ENCODE measurements at places on chromosomes 11 and 22.

DNA sequence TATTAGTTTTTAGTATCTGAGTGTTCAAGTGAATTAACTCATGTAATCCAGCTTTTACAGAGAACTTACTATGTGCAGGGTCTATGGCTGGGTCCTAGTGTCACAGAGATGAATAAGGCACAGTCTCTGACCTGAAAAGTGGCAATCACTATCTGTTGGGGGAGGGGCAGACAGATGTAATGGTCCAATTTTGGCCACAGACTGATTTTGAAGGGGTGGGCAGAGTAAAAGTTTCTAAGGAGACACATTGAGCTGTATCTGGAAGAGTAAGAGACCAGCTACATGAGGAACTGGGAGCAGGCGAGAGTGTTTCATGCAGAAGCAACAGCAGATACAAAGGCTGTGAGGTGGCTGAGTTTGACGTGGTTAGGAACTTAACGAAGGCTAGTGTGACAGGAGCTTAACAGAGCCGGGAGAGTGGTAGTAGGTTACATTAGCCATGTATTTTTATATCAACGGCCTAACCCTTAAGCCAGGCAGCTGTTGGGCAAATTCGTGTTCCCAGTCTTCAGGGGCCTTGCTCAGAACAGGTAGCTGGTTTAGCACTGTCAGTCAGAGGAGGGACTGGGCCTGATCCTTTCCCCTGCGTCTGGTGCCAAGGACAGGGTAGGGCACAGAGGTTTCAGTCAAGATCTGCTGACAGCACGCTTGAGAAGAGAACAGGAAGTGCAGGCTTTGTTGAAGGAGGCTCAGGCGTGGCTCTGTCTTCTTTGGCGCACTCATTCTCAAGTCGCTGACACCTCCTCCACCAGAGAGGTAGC is 1.4 kb upstream of the STIM1 start:
- H3K4me3 ChIP-seq, result no peak overlapping the region
- H3K36me3 ChIP-seq, result peaks cover 2% of the 10 kb centered on the region
- DNase-seq, result no peak

DNA sequence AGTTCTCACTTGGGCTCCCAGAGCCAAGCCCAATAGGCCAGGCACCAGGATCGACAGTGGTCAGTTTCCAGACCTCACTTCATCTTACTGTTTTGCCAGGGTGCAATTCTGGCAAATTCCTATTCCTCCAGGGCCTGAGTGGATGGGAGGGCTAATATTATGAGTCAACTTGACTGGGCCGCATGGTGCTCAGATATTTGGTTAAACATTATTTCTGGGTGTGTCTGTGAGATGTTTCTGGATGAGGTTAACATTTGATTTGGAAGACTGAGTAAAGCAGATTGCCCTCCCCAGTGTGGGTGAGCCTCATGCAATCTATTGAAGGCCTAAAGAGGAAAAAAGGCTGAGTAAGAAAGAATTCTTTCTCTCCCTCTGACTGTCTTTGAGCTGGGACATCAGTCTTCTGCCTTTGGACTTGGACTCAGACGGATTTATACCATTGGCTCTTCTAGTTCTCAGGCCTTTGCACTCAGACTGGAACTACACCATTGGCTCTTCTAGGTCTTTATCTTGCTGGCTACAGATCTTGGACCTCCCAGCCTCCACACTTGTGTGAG is 132.9 kb upstream of the ZBED5 start:
- no peak overlapping the region for H3K27ac ChIP-seq
- H3K4me1 ChIP-seq, result peaks cover 2% of the 10 kb centered on the region
- H3K4me3 ChIP-seq, result no peak overlapping the region
- no peak for DNase-seq
- no peaks in the 10 kb centered on the region for H3K27me3 ChIP-seq
- H3K36me3 ChIP-seq, result no peaks in the 10 kb centered on the region

GRCh38 chr11:34266090-34266912 is 91.5 kb downstream of the ABTB2 start:
- H3K4me3 ChIP-seq, result no peak overlapping the region
- no peak for DNase-seq
- H3K36me3 ChIP-seq, result no peaks in the 10 kb centered on the region
- no peaks in the 10 kb centered on the region for H3K27me3 ChIP-seq
- peak overlapping the region; percentile 82 for H3K27ac ChIP-seq

DNA sequence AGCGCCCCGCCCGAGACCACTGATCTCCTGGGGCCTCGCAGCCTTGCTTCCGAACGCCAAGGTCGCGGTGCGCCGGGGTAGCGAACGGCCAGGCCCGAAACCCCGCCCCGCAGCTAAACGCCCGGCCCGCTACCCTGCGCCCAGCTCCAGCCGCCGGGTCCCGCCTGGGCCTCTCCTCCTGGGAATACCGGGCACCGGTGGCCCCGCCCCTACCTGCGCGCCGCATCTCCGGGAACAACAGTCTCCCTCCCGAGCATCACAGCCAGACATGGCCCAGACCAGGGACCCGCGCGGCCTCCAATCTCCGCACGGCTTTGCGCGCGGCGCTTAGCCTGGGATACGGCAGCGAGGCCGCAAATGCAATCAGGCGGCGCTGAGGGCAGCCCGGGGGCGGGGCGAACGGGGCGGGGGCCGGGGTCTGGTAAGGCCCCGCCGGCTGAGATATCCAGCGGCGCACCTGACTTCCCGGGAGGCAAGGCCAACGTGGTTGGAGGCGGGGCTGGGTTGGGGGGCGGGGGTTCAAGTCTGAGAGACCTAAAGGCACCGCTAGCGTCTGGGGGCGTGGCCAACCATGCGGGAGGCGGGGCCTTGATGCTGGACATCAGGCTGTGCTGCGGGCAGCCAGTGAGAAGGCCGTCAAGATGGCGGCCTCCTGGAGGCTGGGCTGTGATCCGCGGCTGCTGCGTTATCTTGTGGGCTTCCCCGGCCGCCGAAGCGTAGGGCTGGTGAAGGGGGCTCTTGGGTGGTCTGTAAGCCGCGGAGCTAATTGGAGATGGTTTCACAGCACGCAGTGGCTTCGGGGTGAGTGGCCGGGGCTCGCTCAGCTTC is at the start of the genes APIP and PDHX:
Gene APIP (minus strand): TSS at position 365 of the 828 bp plus-strand sequence. CDS start 95 bp downstream, at position 270.
Gene PDHX (plus strand): TSS at position 604 of the 828 bp plus-strand sequence. CDS start 38 bp downstream, at position 642.
- peak within 1 kb of the TSS; percentile 97 for H3K27ac ChIP-seq
- no peaks in the 10 kb centered on the region for H3K27me3 ChIP-seq
- peak within 1 kb of the TSS; percentile 97 for H3K4me3 ChIP-seq
- H3K4me1 ChIP-seq, result peaks cover 6% of the 10 kb centered on the region
- no peaks in the 10 kb centered on the region for H3K36me3 ChIP-seq
- DNase-seq, result peak; percentile 93

DNA sequence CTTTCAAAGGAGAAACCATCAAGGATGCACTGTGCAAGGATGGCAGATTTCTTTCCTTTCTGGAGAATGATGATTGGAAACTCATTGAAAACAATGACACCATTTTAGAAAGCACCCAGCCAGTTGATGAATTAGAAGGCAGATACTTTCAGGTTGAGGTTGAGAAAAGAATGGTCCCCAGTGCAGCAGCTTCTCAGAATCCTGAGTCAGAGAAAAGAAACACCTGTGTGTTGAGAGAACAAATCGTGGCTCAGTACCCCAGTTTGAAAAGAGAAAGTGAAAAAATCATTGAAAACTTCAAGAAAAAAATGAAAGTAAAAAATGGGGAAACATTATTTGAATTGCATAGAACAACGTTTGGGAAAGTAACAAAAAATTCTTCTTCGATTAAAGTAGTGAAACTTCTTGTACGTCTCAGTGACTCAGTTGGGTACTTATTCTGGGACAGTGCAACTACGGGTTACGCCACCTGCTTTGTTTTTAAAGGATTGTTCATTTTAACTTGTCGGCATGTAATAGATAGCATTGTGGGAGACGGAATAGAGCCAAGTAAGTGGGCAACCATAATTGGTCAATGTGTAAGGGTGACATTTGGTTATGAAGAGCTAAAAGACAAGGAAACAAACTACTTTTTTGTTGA is 9.8 kb downstream of the FAM111A start:
- H3K4me3 ChIP-seq, result no peak overlapping the region
- DNase-seq, result no peak
- H3K4me1 ChIP-seq, result no peaks in the 10 kb centered on the region
- H3K36me3 ChIP-seq, result no peaks in the 10 kb centered on the region
- no peaks in the 10 kb centered on the region for H3K27me3 ChIP-seq

GRCh38 chr11:11584937-11585336 is 36.9 kb downstream of the GALNT18 start:
- no peaks in the 10 kb centered on the region for H3K36me3 ChIP-seq
- peaks cover 3% of the 10 kb centered on the region for H3K27me3 ChIP-seq
- H3K27ac ChIP-seq, result no peak overlapping the region
- no peak overlapping the region for H3K4me3 ChIP-seq

- no peaks in the 10 kb centered on the region for H3K36me3 ChIP-seq
- DNase-seq, result no peak
Observed at GRCh38 chr22:25628494-25628893, 64.0 kb downstream of the GRK3 start.

DNA sequence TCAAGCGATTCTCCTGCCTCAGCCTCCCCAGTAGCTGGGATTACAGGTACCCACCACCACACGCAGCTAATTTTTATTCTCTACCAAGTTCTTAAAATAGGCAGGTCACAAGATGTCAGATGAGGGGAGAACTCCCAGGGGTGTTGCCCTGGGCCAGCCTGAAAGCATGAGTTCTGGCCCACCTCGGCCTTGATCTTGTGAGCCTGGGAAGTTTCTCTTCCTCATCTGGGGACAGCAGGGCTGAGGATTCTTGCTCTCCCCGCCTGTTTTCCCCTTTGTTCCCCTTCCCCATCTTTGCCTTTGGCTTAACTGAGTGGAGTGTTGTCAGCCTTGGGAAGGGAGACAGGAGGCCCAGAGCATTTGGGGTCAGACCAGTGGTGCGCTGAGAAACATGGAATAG is 3.5 kb downstream of the PDXP start:
- H3K36me3 ChIP-seq, result peaks cover 25% of the 10 kb centered on the region
- peak overlapping the region; percentile 67 for H3K27ac ChIP-seq
- H3K4me3 ChIP-seq, result no peak overlapping the region

- no peaks in the 10 kb centered on the region for H3K36me3 ChIP-seq
- H3K4me1 ChIP-seq, result no peaks in the 10 kb centered on the region
- H3K4me3 ChIP-seq, result no peak overlapping the region
- no peaks in the 10 kb centered on the region for H3K27me3 ChIP-seq
Observed at GRCh38 chr22:24200619-24201212, 19.4 kb downstream of the SUSD2 start.

DNA sequence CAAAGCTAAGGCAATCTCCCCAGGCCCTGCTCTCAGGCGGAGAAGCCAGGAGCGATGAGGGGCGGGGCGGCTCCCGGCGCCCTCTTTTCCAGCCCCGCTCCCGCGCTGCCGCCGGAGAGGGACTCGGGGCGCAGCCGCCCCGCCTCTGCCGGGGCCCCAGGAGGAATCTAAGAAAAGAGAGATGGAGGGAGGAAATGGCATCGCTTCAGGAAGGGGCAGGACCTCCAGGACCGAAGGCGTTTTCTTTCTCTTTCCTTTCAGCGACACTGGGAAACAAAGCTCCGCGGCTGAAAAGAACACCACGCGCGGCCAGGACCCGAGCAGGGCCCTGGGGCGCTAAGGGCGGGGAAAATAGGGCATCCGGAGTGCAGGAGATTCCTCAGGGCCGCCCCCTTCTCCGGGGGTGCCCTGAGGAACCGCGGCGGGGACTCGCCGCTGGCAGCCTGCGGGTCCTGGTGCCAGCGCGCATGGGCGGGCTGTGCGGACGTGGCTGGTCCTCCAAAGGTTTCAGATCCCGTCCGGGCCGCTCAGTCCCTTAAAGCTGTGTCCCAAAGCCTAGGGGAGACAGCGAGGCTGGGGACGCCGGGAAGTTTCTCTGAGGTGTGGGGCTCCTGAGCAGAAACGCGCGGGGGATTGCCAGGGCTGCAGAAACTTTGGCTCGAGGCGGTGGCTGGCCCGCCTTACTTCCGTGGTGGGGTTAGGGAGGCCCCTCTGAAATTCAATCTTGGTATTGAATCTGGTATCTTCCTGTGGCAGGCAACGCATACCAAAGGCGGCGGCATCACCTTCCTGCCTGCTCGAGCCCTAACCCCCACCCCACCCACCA is 2.8 kb upstream of the BSX start:
- H3K27ac ChIP-seq, result no peak overlapping the region
- H3K36me3 ChIP-seq, result no peaks in the 10 kb centered on the region
- no peak for DNase-seq
- peak overlapping the region; percentile 45 for H3K4me3 ChIP-seq
- H3K4me1 ChIP-seq, result peaks cover 31% of the 10 kb centered on the region

GRCh38 chr22:37146507-37147180 is 3.1 kb downstream of the IL2RB start:
- DNase-seq, result no peak
- no peaks in the 10 kb centered on the region for H3K36me3 ChIP-seq
- no peak overlapping the region for H3K4me3 ChIP-seq

- DNase-seq, result no peak
- peaks cover 15% of the 10 kb centered on the region for H3K4me1 ChIP-seq
- H3K4me3 ChIP-seq, result no peak overlapping the region
Observed at GRCh38 chr11:10731064-10731680, 19.9 kb upstream of the CTR9 start.

DNA sequence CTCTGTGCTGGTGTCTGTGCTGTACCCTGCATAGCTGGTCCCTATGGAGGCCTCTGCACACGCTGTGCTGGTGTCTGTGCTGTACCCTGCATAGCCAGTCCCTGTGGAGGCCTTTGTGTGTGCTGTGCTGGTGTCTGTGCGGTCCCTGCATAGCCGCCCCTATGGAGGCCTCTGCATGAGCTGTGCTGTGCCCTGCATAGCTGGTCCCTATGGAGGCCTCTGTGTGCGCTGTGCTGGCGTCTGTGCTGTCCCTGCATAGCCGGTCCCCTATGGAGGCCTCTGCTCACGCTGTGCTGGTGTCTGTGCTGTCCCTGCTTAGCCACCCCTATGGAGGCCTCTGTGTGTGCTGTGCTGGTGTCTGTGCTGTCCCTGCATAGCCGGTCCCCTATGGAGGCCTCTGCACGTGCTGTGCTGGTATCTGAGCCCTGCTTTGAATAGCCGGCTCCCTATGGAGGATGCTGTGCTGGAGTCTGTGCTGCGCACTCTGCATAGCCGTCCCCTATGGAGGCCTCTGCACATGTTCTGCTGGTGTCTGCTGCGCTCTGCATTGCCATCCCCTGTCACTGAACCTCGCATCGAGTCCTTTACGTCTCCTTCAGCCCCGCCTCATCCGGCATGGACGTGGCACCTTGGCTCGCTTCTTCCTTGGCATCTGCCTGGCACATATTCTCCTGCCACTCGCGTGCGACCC is 6.2 kb downstream of the NADSYN1 start:
- H3K27ac ChIP-seq, result no peak overlapping the region
- H3K4me3 ChIP-seq, result no peak overlapping the region
- no peak for DNase-seq
- no peaks in the 10 kb centered on the region for H3K27me3 ChIP-seq

DNA sequence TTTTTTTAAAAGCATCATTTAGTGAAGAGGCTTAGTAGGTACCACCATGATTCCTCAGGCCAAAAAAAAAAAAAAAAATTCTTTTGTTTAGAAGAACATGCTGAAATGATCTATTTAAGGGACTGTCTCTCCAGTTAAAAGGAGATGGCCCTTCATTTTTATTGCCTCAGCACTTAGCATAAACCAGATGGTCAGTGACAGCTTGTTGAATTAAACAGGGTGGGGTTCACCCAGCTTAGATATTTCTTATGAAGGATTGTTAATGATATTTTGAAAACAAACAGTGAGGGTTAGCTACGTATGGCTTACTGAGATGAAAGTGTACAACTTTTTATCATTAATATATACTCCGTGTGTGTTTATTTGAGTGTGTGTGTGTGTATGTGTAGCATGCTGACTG is 203.7 kb downstream of the FAM181B start:
- H3K4me1 ChIP-seq, result no peaks in the 10 kb centered on the region
- no peak overlapping the region for H3K4me3 ChIP-seq
- no peaks in the 10 kb centered on the region for H3K36me3 ChIP-seq
- H3K27ac ChIP-seq, result no peak overlapping the region

GRCh38 chr11:58134151-58134550 is 8.8 kb upstream of the OR9I1 start:
- H3K27ac ChIP-seq, result no peak overlapping the region
- no peak overlapping the region for H3K4me3 ChIP-seq
- no peaks in the 10 kb centered on the region for H3K4me1 ChIP-seq
- no peaks in the 10 kb centered on the region for H3K27me3 ChIP-seq
- H3K36me3 ChIP-seq, result no peaks in the 10 kb centered on the region
- no peak for DNase-seq

Measured in spinal cord (tissue), 10 donors.